ENCODE measurements at places on chromosomes 11 and 22.

GRCh38 chr11:70491696-70492472, 93.6 kb downstream of the CTTN start:
- DNase-seq: no peak

DNA sequence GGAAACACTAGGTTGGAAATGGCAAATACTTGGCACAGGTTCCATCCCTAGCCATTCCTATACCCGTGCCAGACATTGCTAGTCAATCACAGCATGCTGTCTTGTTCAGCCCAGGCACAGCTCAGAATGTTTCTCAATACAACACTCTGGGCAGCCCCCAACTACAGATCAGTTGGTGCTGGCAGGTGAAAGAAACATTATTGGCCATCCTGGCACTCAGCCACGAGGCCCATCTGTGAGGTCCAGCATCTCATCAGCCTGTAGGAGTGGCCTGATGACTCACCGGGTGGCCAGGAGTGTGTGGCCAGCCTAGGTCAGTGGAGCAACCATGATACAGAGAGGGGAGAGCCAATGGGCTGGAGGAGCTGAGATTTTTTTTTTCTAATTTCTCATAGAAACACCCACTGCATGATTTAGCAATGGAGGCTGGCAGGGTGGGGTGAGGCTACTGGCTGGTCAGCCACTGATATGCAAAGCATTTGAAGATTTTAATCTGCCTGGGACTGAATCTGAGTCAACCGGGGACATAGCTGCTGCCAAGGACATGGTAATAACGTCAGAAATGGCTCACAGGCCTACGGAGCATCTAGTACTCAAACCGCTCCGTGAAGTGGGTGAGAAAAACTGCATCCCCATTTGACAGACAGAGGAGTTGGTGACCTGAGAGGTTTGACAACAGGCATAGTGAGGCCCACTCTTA, 5.4 kb downstream of the MYO18B start:
- no peak for DNase-seq

DNA sequence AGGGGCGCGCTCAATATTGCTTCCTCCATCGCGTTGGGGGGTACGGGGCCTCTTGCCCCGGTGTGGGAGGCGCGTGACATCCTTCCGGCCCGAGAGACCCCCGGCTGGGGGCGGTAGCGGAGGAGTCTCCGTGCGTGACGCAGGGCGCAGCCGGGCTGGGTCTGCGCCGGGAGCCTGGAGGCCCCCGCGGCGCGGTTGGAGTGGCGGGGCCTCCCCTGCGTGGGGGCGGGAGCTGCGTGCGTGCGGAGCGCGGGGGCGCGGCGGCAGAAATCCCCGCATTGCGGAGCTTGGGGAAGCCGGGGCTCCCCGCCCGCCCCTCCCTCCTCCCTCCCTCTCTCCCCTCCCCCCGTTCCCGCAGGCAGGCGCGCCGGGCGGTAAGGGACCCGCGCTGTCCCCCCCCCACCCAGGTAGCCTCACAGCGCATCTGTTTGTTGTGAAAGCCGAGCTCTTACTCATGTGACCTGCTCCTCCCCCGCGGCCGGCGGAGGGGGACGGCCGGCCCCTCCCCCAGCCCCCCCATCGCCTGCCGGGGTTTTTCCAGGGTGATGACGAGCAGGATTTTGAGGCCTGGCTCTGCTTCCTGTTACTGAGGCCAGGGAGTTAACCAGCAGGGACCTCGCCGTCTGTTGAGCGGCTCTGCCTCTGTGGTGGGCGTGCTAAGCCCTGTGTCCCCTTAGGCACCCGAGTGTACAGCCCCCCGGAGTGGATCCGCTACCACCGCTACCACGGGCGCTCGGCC, 1.6 kb downstream of the PIM3 start:
- peak; percentile 77 for DNase-seq

DNA sequence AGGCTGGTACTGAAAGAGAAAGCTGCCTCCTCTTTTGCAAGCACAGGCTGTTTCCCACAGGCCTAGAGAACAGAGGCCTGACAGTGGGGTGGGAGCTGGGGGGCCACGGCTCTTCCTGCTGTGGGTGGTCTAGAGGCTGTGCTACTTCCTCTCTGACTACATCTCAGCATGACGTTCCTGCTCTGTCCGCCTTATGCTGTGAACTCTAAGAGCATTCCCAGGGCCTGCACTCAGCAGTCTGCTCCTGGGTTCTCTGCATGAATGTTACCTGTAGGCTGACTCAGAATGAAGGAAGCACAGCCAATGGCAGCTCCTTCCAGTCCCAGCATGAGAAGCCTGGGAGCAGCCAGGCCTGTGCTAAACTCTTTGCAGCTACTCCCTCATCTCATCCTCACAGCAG, 534.3 kb downstream of the NTM start:
- no peak for DNase-seq

GRCh38 chr11:8532475-8532874, 61.6 kb downstream of the STK33 start:
- DNase-seq: no peak

DNA sequence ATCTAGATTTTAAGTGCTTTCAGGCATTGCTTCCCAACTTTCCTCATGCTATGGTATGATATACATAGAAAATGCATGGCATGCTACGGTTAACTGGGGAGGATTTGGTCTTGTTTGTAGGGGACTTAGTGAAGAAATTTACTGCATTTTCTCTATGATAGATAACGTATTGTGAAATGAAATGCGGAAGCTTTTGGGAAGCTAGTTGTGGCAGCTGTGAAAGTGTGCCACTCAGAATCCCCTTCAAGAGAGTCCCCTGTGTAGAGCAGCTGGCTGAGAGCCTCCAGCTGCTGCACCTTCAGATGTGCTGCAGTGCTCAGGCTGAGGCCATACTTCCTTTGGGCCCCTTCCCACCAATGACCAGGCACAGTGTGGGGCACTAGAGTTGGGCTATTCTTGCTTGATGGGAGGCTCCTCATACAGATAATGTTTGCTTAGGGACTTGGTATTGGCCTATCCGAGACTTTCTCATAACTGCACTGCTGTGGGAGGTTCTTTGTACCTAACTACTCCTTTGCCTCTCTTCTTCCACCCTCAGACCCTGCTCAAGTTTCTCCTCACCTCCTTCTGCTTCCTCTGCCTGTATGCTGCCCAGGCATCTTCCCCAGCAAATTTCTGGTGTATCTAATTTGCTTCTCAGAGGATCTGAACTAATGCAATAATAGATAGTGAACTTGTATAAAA, 67.3 kb downstream of the HIPK3 start:
- DNase-seq: no peak

DNA sequence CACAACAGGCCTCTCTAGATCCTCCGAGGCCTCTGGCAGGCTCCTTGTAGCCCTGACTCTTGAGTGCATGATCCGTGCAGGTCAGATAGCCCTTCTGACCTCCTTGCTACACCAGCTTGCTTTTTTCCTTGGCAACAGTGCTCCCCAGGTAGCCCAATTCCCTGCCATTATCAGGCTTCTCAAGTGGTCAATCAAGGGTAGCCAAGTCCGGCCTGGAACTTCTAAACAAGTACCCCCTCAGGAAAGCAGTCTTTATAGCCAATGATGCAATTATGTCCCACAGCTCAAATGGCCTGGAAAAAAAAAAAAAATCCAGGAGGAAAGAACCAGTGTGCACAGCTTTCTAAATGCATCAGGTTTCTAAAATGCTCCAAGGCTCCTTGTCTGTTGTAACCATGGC, 59.8 kb downstream of the TENM4 start:
- no peak for DNase-seq

- DNase-seq: no peak
Observed at GRCh38 chr22:40325315-40325714, 21.0 kb upstream of the ADSL start.

GRCh38 chr22:27252282-27253049, 549.1 kb downstream of the MN1 start:
- no peak for DNase-seq

GRCh38 chr11:117597071-117597470, 199.9 kb downstream of the DSCAML1 start:
- no peak for DNase-seq

DNA sequence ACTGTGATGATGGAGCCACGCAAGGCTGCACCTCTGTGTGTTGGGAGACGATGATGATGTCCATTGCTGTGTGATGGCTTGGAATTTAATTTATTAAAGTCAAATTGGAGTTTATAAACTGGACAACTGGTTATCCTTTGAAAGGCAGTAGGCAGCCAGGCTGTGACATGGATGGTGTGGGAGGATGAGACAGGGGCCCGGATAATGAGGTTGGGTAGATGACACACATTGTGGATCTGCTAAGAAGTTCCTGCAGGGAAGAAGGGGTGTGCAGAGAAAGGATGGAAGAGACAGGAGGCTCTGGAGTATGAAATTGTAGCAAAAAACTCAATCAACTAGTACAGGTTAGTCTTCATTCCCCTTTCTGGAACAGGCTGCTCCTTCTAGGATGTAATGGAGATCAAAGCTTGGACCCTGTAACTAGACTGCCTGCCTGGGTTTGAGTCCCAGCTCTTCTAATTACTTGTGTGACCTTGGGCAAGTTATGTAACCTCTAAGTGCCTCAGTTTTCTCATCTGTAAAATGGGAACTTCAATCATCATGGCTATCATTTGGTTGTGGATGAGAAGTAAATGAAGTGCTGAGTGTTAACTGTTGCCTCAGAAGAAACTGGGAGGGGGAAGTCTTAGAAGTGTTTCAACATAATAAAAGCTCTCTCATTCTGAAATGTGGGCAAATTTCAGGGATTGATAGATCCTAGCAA, 4.2 kb upstream of the HINFP start:
- no peak for DNase-seq

- no peak for DNase-seq
Observed at GRCh38 chr11:44811841-44812448, 85.2 kb downstream of the TSPAN18 start.

- DNase-seq: peak; percentile 62
Observed at GRCh38 chr11:121464352-121464946, 11.7 kb upstream of the SORL1-AS1 start.
